ENCODE measurements at places on chromosomes 11 and 22. TPM values are rescaled to one million over a fixed set of nuclear protein-coding genes. Genes with fewer than 3 reads are reported as not detected.

DNA sequence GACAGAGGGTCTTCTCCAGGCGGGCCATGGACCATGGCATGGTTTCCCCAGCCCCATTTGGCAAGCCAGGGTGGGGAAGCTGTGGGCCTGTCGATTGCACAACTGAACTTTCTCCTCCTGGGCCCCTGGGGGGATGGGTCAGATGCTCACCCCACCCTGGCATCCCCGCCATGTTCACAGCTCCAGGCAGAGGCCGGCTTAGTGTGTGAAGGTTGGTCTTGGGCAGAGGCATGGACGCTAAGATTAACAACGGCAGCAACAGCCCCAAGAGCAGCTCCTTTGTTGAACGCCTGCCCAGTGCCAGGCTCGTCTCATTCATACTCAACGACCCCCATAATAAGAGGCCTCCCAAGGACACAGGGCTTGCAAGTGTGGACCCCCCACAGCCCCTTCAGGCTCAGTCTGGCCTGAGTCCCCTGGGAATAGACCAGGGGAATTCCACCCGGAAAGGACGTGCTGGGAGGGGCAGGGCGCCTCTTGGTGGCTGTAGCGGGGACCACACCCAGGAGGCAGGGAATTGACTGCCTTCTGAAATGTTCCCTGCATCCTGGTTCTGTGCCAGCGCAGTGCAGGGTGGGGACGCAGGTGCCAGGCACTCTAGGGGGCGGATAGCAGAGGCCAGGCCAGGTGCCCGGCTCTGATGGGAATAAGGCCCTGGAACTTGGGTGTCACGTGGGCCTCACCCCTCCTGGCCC, 8.3 kb downstream of the TSPO start:
- DNase-seq, result peak; percentile 63

- DNase-seq, result no peak
These were observed 84.0 kb downstream of the PACS1 start for GRCh38 chr11:66154109-66154508.

SORL1 gene
- 33.3 TPM for total RNA-seq

GPR83 gene
- under 0.01 TPM for total RNA-seq

GRCh38 chr11:45075519-45075918, 70.9 kb upstream of the PRDM11 start:
- no peak for DNase-seq

GRCh38 chr11:3103076-3103475, 45.9 kb upstream of the CARS1 start:
- peak; percentile 20 for DNase-seq
